ENCODE measurements at places on chromosomes 13 and 19.

DNA sequence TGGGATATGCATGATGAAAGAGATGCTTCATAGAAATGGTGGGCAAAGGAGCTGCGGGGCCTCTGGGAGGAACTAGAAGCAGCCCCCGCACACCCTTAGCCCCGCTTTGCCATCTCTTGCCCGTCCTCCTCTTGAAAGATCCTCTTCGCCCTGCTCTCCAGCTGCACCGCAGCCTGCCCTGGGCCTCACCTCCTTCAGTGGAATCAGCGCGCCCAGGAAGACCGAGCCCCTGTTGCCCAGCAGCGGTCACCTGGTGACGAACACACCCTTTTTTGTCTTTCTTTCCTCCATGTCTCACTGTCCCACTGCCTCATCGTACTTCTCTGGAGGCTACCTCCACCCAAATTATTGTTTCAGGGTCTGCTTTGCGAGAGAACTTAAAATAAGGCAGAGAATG lies 807.6 kb downstream of the UQCRFS1 start:
- DNase-seq: no peak

DNA sequence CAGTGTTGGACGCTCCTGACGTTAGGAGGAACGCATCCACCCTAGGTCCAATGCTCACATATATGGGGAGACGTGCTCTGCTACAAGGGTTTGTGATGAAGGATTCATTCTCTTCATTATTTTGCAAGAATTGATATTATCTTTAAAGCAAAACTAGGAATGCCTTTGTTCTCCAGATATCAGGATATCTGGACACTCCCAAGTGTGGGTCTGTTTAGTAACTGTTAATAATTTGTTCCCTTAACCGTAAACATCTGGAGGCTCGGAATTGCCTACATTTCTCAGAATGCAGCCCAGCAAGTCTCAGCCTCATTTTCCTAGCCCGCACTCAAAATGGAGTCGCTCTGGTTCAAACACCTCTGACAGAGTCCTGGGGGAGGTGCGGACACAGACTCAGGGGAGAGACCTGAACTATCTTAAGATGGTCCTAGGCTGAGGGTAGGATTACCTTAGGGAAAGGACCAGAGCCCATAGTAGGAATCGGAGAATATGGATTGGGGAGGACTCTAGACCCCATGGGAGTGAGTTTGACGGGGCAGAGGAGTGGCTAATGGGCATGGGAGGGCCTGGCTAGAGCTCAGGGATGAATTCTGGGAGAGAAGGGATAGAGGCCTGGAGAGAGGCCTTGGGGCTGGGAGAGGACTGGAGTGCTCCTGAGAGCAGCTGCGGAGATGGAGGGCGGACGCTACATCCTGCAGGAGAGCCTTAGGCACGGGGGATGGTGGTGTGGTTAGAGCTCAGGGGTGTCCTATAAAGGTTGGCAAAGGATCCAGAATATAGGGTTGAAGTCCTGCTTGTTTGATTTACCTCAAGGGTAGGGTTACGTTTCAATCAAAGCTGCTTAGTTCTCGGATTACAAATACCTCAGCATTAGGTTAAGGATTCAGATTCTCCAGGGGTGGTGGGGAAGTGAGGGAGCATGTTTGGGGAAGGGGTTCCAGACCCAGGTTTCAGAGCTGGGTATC lies 43.2 kb downstream of the ZNF331 start:
- DNase-seq: no peak

DNA sequence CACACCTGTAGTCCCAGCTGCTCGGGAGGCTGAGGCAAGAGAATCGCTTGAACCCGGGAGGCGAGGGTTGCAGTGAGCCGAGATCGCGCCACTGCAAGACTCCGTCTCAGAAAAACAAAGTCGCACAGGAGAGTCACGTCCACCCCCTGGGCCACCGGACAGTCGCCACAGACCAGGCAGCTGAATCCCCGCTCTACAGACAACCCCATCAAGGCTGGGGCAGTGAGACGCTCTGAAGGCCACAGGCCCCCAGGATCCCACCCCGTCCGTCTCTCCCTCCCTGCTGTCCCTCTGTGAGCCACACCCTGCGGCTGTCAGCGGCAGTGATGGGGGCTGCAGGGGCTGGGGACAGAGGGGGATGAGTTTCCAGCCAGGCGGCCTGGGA lies 15.5 kb upstream of the PTBP1 start:
- DNase-seq: no peak

- no peak for DNase-seq
These were observed 6.2 kb downstream of the ATP4B start for GRCh38 chr13:113651511-113652403.

- DNase-seq: no peak
These were observed 787.9 kb upstream of the KLHL1 start for GRCh38 chr13:70896136-70896535.

- DNase-seq: no peak
These were observed 3.4 kb upstream of the ASPDH start for GRCh38 chr19:50516964-50517703.
